ENCODE measurements at places on chromosomes 12 and 14.

DNA sequence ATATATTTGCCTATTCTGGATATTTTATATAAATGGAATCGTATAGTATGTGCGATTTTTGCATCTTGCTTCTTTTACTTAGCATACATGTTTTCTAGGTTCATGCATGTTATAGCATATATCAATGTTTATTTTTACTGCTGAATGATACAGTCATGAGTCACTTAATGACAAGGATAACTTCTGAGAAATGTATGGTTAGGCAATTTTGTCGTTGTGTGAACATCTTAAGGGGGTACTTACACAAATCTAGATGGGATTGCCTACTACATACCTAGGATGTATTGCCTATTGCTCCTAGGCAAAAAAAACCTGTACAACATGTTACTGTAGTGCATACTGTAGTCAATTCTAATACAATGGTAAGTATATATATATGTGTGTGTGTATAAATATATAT, 8.8 kb downstream of the USP15 start:
- no peak for DNase-seq

DNA sequence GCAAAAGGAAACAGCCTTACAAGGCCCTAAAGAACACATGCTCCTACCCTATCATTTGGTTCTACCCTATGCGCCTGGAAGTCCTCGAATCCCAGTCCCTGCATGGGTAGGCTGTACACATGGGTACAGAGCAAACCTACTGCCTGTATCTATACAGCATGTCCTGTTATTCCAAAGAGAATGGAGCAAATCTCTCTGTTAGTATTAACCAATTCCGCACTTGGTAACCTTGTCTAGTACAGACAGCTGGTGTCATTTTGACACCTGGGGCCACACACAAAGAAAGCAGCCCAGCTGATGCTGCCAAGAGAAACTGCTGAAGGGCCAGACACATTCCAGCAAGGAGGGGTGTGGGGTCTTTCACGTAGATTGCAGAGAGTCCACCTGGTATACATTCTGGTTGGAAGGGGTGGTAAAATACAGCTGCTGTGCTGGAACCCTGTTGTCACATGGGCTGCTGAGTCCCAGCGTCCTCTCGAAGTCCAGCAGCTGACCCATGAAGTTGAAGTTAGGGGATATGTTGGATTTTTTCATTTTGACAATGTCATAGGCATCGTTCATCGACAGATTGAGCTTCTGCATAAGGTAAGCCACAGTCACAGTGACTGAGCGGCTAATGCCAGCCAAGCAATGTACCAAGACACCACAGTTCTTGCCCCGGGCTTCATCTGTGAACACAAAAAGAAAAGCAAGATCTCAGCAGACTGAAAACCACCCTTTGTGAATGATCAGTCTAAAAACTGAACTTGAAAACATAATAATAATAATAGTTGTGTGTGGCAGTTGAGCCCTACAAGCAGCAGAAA, 3.2 kb downstream of the DUSP6 start:
- DNase-seq = no peak

GRCh38 chr12:42706321-42706720, 116.8 kb upstream of the PRICKLE1 start:
- DNase-seq = no peak

- no peak for DNase-seq
Observed at GRCh38 chr14:33805593-33805992, 145.3 kb downstream of the EGLN3 start.

DNA sequence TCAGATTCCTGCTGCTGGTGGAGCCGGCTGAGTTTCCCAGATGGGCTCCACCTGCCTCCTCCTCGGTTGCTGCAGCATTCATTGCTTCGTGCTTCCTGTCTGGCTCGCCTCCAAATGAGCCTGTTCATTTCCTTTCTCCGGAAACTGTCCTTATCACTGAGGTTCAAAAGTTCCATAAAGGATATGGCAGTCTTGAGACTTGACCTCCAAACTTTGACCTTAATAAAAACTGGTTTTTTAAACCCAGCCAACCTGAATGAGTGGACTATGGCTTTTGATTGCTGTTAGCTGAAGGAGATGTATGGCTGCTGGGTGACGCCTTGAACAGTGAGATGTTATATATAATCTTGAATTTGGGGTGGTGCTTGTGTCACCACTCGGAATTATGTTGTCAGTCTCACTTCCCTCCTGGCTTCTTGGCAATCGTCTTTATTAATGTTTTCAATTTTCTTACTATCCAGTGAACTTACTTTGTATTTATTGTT, 62.7 kb downstream of the RASSF3 start:
- no peak for DNase-seq

- no peak for DNase-seq
Observed at GRCh38 chr12:74108729-74109128, 428.9 kb upstream of the ATXN7L3B start.

GRCh38 chr12:106246891-106247673, 738 bp downstream of the CKAP4 start:
- DNase-seq = no peak

GRCh38 chr12:107446476-107446875, 239.1 kb upstream of the PWP1 start:
- no peak for DNase-seq

DNA sequence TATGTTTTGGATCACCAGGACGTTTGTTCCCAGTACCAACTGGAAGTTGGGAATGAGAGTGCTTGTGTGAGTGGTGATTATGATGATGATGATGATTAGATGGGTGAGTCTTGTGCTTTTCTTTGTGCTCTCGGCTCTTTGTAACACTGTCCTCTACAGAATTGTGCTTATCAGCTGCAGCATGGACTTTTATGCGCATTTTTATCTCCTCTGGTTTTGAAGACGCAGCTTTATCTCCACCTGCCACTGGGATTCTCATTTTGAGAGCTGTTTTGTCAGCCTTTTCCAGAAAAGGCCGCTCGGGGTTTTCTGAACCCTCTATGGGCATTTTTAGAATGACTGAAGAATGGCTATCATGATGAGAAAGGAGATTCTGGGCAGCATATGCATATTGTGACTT, 11.5 kb upstream of the KANSL2 start:
- no peak for DNase-seq

GRCh38 chr12:75954041-75954440, 77.5 kb downstream of the PHLDA1 start:
- no peak for DNase-seq

GRCh38 chr12:90015228-90015627, 306.6 kb upstream of the ATP2B1 start:
- no peak for DNase-seq

DNA sequence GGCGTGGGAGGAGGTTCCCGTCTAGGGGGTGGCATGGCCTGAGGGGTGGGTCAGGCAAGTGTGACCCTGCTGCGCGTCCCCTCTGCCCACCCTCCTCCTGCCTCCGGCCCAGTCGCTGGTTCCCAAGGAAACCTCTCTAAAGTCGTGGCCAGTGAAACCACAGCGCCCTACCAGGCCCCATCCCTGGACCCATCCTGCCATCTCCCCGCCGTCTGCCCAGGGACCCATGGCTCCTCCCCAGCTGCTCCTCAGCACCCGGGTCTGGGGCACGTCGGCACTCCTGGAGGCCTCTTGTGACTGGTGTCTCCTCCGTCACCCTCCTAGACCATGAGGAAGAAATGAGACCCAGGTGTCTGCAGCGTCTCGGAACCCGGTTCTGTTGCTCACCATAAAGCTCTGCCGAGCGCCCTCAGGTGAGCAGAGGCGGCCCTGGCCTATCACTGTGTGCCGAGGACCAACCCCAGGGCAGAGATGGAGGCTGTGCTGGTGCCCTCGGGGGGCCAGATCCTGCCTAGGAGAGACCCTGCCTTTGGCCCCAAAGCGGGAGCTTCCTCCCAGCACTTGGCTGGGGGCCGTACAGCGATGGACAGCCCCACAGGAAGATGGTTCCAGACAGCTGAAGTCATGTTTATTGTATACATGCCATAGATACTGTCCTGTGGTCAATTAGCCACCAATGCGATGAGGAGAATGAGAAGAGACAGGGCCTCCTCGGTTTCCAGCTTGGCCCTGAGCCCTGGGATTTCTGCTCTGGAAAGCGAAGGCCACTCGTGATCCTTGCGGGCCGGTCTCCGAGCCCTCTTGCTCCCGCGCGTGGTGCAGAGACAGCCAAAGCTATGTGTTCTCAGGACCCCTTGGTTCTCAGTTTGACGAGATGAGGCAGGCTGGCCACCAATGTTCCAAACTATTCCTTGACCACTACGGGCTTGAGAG, 222.5 kb upstream of the RTL1 start:
- DNase-seq = no peak

All from stimulated activated CD8-positive, alpha-beta memory T cell treated with anti-CD3 and anti-CD28 coated beads, Interleukin-15, amount 100 ng/mL, for 24 hours (primary cell).